WTC11 (cell line): ENCODE measurements at places on chromosomes 7 and 10. TPM values are rescaled to one million over a fixed set of nuclear protein-coding genes. Genes with fewer than 3 reads are reported as not detected.

Gene PRR15
- 17.6 to 22.7 TPM (median 21.2 TPM) in 3 replicates for total RNA-seq

Gene KIF5B
- total RNA-seq: 63.2 to 67.5 TPM (median 66.9 TPM) in 3 replicates

- no peak for DNase-seq
Observed at GRCh38 chr7:112069879-112070321, 136.3 kb downstream of the DOCK4 start.

GRCh38 chr10:13439313-13440184 is 89.3 kb downstream of the BEND7 start:
- DNase-seq: peak; percentile 54

GRCh38 chr10:4246881-4247358 is 461.9 kb upstream of the KLF6 start:
- no peak for DNase-seq

DNA sequence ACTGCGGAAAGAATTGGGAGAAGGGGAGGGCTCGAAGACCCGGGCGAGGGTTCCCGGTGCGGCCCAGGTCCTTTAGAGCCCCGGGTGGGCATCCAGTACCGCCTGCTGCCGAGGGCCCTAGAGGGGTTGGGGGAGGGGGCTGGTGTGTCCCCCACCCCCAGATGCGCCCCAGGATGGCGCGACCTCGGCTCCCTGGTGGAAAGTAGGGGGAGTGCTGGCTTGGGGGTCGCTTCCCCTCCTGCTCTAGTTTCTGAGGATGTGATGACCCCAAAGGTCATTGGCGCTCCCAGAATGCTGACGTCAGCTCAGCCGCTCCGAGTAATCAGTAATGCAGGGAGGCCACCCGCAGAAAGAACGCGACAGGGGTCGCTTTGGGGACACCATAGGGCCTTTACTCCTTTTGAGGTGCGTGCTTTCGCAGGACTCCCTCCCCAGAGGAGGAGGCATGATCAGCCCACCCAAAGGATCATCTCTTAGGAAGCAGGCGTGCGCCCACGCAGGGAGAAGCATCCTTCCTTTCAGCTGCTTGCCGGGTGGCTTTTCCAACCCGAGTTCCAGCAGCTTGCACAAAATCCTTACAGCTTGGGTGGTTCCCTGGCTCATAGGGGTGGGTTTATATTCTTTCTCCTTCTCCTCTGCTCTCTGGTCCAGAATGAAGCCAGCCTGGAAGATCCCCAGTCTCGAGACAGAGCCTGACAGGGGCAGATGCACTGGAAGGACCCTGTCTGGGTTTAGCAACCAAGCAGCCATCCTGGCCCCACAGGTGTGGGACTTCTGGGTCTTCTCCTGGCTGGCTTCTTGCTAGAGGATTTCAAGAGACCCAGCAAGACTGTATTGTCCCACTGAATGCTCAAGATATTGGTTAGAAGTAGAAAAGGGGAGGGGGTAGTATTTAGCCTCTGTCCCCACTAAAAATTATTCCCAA is 1.3 kb upstream of the PRKAG2 start:
- no peak for DNase-seq

Gene CYP3A4
- total RNA-seq: 0.32 to 0.50 TPM (median 0.33 TPM) in 3 replicates

Gene BMPER
- total RNA-seq: 1.8 to 2.8 TPM (median 1.9 TPM) in 3 replicates

- DNase-seq: no peak
Observed at GRCh38 chr7:134690016-134690415, 43.4 kb downstream of the BPGM start.

Gene PDK4
- total RNA-seq: 0.21 to 0.46 TPM (median 0.31 TPM) in 3 replicates

Gene CDH23
- 2.1 to 3.1 TPM (median 2.9 TPM) in 3 replicates for total RNA-seq

GRCh38 chr7:130367088-130367755 is 13.1 kb upstream of the CPA1 start:
- DNase-seq: no peak

DNA sequence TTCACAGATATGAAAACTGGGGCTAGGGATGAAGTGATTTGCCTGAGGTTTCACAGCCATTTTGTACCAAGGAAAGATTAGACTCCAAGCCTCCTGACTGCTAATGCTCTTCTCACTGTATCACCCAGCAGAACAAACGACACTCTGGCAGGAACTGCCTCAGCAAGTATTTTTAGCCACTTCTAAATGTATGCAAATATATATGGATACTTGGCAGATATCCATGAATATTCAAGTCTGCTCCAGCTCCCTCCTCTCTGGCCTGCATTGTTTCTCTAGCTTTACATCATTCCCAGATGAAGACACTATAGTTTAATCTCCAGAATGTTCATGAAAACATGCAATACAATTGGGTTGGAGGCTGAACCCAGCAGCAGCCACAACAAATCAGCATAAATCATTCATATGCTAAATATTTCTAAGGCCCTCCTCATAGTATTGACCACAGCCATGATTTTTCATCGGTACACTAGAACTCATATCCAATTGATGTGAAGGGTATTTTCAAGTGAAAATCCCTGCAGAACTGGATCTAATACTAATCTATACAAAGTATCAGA is 65.5 kb downstream of the HPSE2 start:
- no peak for DNase-seq

DNA sequence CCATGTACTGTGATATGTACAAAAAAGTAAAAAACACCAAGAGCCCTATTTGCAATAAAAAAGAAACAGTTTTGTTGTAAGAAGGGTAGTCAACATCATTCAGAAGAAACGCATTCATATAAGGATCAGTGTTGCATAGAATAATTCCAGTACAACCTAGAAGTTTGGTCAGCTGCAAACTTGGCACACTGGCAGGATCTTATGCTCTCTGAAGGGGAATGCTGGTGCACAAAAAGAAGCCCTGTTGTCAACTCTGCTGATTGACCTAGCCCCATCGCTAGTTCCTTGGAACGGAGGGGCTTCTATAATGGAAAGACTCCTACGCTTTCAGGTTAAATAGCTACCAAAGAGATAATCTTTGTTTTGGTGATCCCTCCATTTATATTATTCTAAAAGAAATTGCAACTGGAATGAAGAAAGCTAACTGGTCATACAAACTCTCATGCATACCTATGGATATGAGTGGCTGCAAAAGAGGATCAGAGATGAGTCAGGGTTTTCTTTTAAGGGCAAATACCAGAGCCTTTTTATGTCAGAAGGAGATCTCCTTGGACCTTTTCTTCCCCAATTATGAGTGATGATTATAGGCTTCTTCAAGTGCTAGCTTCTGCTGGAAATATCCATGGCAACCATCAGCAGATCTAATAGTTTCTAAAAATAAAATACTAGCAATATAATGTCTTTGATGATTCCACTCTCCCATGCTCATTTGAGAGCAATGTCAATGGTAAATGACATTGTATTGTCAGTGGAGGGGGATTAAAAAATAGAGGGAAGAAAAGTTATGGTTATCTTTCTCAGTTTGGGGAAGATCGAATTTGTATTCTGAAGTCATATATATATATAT is 312.4 kb upstream of the CACNA2D1 start:
- no peak for DNase-seq

- no peak for DNase-seq
Observed at GRCh38 chr10:88049204-88049603, 185.8 kb downstream of the PTEN start.

DNA sequence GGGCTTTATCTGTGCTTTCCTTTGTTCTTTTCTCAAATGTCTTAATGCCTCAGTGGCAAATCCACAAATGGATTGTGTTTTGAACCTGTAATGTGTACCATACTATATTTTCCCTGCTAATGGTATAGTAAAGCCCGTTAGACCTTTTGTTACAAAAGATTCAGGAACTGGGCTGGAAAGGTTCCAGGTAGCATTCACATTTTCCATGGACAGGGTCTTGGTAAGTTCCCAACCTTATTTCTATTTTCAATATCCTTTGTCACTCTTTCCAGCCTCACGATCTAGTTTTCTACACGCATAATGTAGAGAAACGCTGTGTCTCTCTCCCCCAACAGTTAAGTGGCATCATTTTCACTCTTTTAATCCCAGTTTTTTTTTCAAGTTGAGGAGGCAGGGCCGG is 153.0 kb downstream of the PLCE1 start:
- no peak for DNase-seq

Gene CRHR2
- total RNA-seq: 0.09 to 0.25 TPM (median 0.22 TPM) in 3 replicates

Gene EPHB6
- 13.9 to 15.4 TPM (median 15.1 TPM) in 3 replicates for total RNA-seq

DNA sequence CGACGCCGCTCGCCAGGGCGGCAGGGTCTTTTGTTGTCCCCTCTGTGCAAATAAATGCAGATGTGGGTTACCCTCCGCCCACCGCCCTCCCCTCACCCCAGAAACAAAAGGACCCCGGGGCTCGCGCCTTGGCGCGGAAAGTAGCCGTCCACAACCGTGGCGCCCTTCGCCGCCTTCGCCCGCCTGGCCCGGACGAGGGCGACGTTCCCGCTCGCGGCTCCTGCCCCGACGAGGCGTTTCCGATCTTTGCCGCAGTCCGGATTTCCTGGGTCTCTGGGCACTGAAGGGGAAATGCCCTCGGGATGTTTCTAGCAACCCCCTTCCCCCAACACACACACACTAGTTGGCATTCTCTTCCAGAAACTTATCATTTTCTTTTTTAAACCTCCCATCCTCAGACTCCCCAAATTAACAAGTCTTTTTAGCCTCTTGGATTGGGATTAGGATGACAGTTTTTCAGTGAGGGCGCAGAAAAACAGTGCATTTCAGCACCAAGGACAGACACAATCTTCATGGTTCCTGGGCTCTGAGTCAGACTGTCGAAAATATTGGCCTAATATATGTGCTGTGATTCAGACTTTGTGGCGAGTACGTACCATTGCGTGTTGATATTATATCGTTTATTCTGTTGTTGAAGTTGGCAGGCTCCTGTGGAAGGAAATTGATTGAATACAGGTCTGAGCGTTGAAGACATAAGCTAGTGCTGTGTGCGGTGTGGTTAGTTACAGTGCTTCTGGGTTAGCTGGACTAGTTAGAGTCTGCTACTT is 771 bp downstream of the PHYHIPL start:
- DNase-seq: peak; percentile 61

GRCh38 chr10:50544857-50545429 is 78.8 kb downstream of the SGMS1 start:
- DNase-seq: no peak

GRCh38 chr10:35463105-35463867 is 127.0 kb downstream of the CCNY start:
- no peak for DNase-seq

Gene CCNJ
- 25.7 to 27.3 TPM (median 27.1 TPM) in 3 replicates for total RNA-seq

Gene DKK1
- total RNA-seq: 0.78 to 1.1 TPM (median 1.0 TPM) in 3 replicates

Gene VAX1
- 0.04 TPM in 1 of 3 replicates, not detected in the others for total RNA-seq

- DNase-seq: no peak
Observed at GRCh38 chr7:81839708-81840369, 70.0 kb upstream of the HGF start.

DNA sequence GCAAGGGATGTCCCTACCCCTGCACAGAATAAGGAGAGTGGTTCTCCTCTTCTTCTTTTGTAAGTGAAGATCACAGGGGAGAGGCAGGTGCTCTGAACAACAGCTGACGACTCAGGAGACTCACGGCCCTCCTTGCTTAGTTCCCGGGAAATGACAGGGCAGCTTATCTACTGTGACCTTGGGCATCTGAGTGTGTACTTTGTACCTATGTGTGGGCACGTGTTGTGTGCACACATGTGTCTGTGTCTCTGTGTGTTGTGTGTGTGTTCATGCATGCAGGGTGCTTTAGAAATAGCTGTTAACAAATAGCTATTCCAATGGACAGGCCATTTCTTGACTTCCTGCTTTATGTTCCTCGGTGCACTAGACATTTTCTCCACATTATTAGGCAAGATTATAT is 80.5 kb upstream of the NPS start:
- no peak for DNase-seq

Gene CAMK2B
- total RNA-seq: 0.41 to 0.53 TPM (median 0.44 TPM) in 3 replicates

Gene PRKG1
- total RNA-seq: 15.6 to 16.5 TPM (median 15.7 TPM) in 3 replicates

DNA sequence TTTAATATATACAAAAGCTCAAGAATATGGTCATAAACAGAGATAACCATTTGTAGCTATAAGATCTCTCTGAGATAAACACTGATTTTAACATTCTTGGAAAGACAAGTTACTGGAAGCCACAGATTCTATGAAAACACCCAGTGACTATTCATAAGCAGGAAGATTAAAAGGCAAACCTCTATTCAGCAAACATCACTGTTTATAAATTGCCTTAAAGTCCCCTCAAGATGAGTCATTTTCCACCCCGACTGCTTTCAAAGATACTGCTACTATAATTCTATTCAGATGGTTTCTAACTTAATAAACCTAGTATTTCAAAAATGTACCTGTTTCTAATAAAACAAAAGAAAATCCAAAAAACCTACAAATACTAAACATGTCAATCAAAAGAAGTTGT is 21.0 kb downstream of the TM9SF3 start:
- no peak for DNase-seq

- peak; percentile 7 for DNase-seq
Observed at GRCh38 chr7:149828357-149829309, 9.5 kb upstream of the ZNF862 start.

Gene PTPRN2
- 2.6 to 4.7 TPM (median 3.9 TPM) in 3 replicates for total RNA-seq

DNA sequence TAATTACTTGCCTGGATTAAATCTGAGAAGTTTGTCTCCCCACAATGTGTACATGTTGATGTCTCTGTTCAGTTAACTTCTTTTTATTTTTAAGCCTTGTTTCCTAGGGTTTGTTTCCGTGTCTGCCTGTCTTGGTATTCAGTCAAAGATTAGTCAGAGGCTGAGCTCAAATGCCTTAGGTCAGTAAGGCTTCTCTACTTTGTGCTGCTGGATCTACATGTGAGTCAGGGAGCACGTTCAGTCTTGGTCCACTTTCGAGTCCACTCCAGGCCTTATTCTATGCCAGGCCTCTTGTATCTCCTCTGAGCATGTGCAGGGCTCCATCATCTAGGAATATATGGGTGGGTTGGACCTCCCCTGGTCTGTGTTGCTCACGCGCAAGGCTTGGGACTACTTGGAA is 93.3 kb upstream of the FZD8 start:
- no peak for DNase-seq

Gene STOX1
- 1.6 to 1.9 TPM (median 1.6 TPM) in 3 replicates for total RNA-seq

Gene UNCX
- not detected in 3 replicates for total RNA-seq

DNA sequence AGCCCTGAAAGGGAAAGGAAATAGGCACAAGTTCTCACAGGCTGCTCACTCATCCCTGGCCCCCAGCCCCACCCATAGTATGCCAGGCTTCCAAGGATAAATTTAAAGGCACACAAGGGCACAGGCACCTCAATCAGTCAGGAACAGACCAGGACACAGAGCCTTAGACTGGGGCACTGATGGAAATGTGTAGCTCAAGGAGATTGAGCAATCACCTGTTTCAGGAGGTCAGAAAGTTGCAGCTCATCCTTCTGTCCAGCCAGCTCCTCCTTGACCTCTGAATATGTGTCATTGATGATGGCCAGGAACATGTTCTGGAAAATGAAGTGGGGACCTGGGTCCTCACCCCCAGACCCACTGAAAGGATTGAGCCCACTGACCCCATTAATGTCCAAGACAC is 6.6 kb upstream of the BLOC1S2 start:
- DNase-seq: no peak

DNA sequence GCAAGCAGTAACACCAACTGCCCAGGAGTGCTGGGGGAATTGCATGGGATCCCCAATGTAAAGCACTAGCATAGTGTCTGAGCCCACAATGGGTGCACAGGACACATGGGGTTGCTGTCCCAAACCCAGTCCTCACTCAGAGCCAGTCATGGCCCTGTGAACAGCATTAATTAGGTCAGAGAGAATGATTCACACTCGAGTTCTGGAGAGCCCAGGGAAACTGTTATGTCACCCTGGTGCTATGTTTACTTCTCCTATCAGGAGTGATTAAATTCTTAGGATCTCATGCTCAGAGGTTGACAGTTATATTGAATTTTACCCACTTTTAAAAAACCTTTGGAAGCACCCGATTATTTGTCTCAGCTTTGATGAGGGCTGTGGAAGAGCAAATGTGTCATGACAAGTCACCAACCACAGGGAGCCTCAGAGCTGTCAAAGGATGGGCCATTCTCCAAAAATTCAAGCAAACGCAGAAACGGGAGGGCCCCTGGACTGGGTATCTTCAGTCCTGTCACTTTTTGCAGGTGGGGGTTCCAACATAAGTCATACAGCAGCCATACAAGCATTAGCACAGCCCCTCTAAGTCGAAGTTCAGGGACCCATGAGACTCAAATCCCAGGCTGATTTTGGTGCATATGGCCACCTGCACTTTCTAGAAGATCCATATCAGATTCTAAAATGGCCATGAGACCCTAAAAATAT is 1.3 kb upstream of the RASSF4 start:
- DNase-seq: no peak

Gene ZNF488
- 7.1 to 8.7 TPM (median 8.0 TPM) in 3 replicates for total RNA-seq
